Amniotic epithelial cell (primary cell): ENCODE measurements at places on chromosomes 4 and X.

DNA sequence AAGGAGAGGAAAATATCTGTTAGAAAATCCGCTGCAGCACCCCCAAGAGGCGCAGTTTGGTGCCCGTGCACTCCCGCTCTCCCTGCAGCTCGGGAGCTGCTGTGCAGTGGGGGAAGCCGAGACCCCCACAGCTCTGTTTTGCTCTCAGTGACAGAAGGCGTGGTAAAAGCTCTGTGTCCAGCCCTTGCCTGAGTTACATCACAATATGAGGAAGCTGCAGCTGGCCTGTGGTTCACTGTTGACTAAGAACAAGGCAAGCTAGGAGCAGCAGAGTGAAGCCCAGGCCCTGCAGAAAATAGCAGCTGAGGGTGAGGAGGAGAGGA, 88.5 kb upstream of the ADRA2C start:
- no peak for DNase-seq

DNA sequence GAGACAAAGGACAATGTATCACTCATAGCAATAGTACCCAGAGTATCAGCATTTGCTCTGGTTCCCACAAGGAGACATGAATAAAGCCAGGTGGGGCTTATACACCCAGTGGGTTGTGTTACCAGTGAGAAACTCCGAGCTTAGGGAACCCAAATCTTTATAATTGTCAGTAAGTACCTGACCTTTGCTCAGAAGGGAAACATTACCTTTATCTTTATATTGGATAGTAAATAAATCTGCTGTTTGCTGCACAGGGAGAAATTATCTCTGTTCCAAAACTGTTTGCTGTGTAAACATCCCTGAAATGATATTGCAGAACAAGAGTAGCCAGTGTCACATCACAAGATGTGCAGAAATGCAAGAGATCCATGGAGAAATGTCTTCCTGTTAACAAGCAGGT, 12.1 kb upstream of the SLAIN2 start:
- no peak for DNase-seq

GRCh38 chrX:153863251-153863991, 22.6 kb downstream of the L1CAM start:
- no peak for DNase-seq

GRCh38 chr4:124803641-124804040, 91.1 kb upstream of the ANKRD50 start:
- DNase-seq = peak; percentile 73

DNA sequence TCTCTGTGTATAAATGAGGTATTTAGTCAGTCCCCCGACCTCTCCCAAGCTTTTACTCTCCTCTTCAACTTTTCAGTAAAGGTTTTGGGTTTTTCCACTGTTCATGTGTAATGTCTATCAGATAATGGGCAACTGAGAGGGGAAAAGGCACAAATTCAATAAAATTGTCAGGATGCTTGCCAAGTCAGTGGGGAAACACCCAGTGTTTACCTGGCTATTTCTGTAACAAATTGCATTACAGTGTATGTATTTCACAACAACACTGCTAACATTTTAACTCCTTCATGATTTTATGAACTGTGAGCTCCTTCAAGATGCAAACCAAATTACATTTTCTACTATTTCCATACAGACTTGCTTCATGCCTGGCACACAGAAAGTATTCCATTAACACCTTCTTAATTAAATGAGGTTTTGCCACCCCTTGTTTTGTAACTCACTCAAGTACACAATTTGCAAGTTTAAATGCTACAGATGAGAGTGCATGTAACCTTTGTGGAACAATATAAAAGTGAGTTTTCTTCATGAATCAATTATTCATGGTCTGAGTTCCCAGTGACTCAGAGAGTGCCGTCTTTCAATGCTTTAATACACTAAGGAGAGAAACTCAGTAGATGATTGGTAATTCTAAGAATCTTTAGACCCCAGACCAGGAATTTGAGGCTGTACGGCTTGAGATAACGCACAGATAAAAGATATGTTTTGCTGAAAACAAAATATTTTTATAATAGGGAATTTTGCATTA, 149.8 kb upstream of the TLL1 start:
- DNase-seq = no peak

DNA sequence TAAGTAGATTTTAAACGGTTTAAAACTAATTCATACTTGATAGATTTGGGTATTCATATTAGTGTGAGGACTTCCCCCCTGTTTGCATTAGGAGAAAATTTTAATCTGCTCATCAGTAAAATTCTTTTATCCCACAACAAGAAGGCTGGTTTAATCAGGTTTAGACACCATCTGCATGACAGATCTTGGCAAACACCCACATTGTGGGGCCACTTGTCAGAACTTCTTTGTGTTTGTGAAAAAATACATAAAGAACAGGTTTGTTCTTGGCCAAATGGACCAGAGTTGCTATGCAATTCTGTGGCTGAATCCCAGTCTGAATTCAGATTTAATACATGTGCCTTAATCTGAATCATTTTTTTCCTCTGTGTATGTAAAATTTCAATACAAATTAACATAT, 121.1 kb downstream of the REPS2 start:
- DNase-seq = no peak

GRCh38 chr4:69760455-69760854, at the start of gene SULT1B1:
SULT1B1 (minus strand) TSS chr4:69760620; CDS start chr4:69755217, 5,403 bp downstream.
- DNase-seq = peak; percentile 52

GRCh38 chrX:133527415-133527814, 112.1 kb upstream of the GPC4 start:
- DNase-seq = no peak

GRCh38 chr4:102683881-102684609, 76.7 kb downstream of the MANBA start:
- no peak for DNase-seq
